Activated naive CD4-positive, alpha-beta T cell treated with anti-CD3 and anti-CD28 coated beads, Interleukin-2, amount 10 ng/mL, durations not matched to agents 5 hours and 36 hours (primary cell): ENCODE measurements at places on chromosomes 3 and 15. TPM values are rescaled to one million over a fixed set of nuclear protein-coding genes. Genes with fewer than 3 reads are reported as not detected.

PPP1R14D gene
- not detected for total RNA-seq

SMAD6 gene
- 1.3 TPM for total RNA-seq

NR2E3 gene
- total RNA-seq: not detected

PLA2G4E gene
- not detected for total RNA-seq

FOXB1 gene
- 0.75 TPM for total RNA-seq

ANKRD63 gene
- 0.23 TPM for total RNA-seq

IL5RA gene
- not detected for total RNA-seq

WDR93 gene
- total RNA-seq: not detected

USP19 gene
- 66.8 TPM for total RNA-seq

TMIE gene
- 2.7 TPM for total RNA-seq

CNOT10 gene
- 52.5 TPM for total RNA-seq

NLGN1 gene
- total RNA-seq: not detected

MEX3B gene
- 0.34 TPM for total RNA-seq

FHIT gene
- 83.4 TPM for total RNA-seq

PROK2 gene
- 0.23 TPM for total RNA-seq

GCSAM gene
- 27.3 TPM for total RNA-seq

PPM1M gene
- 109 TPM for total RNA-seq

DUOXA2 gene
- not detected for total RNA-seq

ARRDC4 gene
- total RNA-seq: 0.43 TPM

SPTSSB gene
- not detected for total RNA-seq

LRRN1 gene
- total RNA-seq: 1.9 TPM

LACTB gene
- total RNA-seq: 12.0 TPM

QRICH1 gene
- 131 TPM for total RNA-seq

CCDC14 gene
- 44.7 TPM for total RNA-seq

MOBP gene
- not detected for total RNA-seq

ZNF860 gene
- total RNA-seq: not detected

TNFAIP8L3 gene
- total RNA-seq: 0.17 TPM

SST gene
- total RNA-seq: not detected

CLEC3B gene
- 0.33 TPM for total RNA-seq

C3orf33 gene
- 1.5 TPM for total RNA-seq

NEO1 gene
- 1.7 TPM for total RNA-seq

RETNLB gene
- total RNA-seq: not detected

CCR8 gene
- 0.76 TPM for total RNA-seq

CX3CR1 gene
- total RNA-seq: 0.83 TPM

CILP gene
- 0.05 TPM for total RNA-seq

HRH1 gene
- 0.22 TPM for total RNA-seq

SIDT1 gene
- total RNA-seq: 21.9 TPM

P2RY14 gene
- 0.51 TPM for total RNA-seq

PLA1A gene
- total RNA-seq: not detected

SCAP gene
- 62.7 TPM for total RNA-seq

C3orf49 gene
- total RNA-seq: not detected

PCOLCE2 gene
- total RNA-seq: not detected

ELL3 gene
- total RNA-seq: 1.7 TPM

PYGO1 gene
- total RNA-seq: not detected

PLSCR2 gene
- not detected for total RNA-seq

GOLGA8J gene
- not detected for total RNA-seq

RTP1 gene
- not detected for total RNA-seq

BDH1 gene
- 114 TPM for total RNA-seq
